Renal cortex interstitium (tissue), 15 donors: ENCODE measurements at places on chromosomes 13 and 19. TPM values are rescaled to one million over a fixed set of nuclear protein-coding genes. Genes with fewer than 3 reads are reported as not detected.

DNA sequence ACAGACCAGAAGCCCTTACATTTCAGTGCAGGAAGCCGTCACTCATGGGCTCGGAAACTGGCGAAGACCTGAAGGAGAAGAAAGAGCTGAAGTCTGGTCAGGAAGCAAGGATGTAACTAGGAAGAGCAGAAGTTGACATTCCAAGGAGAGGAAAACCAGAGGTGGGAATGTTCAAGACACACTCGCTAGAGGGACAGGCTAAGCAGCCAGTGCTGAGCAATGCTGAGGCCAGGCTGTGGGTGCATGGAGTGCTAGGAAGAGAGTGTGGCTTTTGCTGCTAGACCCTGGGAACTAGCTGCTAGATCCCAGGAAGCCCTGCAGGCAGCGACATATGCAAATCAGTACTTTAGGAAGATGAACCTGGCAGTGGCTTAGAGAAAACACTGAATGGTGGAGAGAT is 12.1 kb upstream of the URAD start:
- no peak for DNase-seq

GRCh38 chr13:110236431-110236830 is 70.5 kb downstream of the COL4A1 start:
- no peak for DNase-seq

GRCh38 chr19:32816555-32817099 is 52.9 kb downstream of the SLC7A9 start:
- DNase-seq = no peak

GRCh38 chr13:53642306-53642705 is 613.7 kb downstream of the OLFM4 start:
- DNase-seq = no peak

The ZNF534 gene
- polyA plus RNA-seq = 1.2 TPM
